ENCODE measurements at places on chromosomes 3 and 15.
A peak's percentile ranks its signal among the peaks of the same experiment; 100 is the strongest.

DNA sequence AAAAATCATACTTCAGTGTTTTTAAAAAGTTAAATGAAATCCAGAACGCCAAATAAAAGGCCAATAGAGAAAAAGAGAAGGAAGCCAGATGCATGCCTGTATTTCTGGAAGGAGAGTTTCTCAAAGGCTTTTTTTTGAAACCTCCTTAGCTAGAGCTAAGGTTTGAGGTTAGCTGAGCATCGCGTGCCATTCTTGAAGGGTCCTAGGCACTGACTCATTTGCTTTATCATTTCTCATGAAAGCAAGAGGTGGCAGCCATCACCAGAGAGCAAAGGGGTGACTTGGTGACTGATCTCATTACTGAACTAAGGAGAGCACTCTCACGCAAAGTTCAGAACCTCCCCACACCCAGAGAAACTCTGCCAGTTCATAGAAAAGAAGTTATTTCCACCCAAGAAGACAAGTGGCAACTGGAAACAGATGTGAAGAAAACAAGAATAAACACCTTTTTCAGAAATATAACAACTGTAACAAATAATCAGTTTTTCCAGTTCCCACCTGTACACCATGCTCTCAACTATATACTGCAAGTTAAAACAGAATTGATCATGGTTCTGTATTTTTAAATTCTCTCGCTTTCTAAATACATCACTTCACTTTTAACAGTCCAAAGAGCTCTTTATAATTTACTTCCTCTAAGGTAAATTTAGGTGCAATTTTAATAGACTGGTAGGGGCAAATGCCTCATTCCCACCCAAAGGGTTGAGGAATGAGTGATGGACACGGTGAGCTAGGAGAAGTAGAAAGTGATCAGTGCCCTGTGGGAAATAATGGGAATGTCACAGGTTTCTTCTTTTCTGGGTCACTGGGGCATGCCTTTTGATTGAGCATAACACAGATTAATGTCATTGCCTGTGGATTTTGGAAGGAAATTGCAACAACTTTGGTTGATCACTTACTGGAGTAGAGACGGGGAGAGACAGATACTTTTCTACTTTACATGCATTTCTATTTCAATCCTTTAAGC, 24.7 kb downstream of the GPR15 start:
- H3K4me1 ChIP-seq, result no peaks in the 10 kb centered on the region
- no peaks in the 10 kb centered on the region for H3K36me3 ChIP-seq
- H3K27me3 ChIP-seq, result no peaks in the 10 kb centered on the region
- no peak overlapping the region for H3K4me3 ChIP-seq
- H3K27ac ChIP-seq, result no peak overlapping the region
- no peak for DNase-seq

DNA sequence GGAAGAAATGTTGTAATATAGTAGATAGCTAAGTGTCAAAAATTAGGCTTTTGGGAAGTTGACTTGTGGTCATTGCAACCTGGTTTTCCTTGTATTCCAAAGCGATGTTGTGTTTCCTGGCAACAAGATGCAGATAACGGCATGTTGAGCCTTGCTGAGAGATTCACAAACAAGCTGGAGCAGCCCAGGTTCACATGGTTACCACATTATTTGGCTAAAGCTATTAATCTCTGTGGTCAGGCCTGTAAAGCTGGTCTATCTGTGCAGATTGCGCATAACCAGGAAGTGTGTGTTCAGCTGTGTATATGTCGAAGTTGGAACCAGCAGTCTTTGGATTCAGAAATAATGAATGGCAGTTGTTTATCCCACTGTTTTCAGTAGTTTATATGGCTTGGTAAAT, 6.6 kb downstream of the TIPARP start:
- peaks cover 14% of the 10 kb centered on the region for H3K36me3 ChIP-seq
- peak overlapping the region; percentile 14 for H3K4me3 ChIP-seq
- peak overlapping the region; percentile 48 for H3K27ac ChIP-seq
- no peaks in the 10 kb centered on the region for H3K27me3 ChIP-seq
- H3K4me1 ChIP-seq, result no peaks in the 10 kb centered on the region

- H3K4me3 ChIP-seq, result no peak overlapping the region
- H3K4me1 ChIP-seq, result peaks cover 3% of the 10 kb centered on the region
- H3K27me3 ChIP-seq, result no peaks in the 10 kb centered on the region
- H3K27ac ChIP-seq, result peak overlapping the region; percentile 61
- H3K36me3 ChIP-seq, result no peaks in the 10 kb centered on the region
- DNase-seq, result peak; percentile 72
Measured at GRCh38 chr3:95923496-95924210, 890.7 kb upstream of the EPHA6 start.

DNA sequence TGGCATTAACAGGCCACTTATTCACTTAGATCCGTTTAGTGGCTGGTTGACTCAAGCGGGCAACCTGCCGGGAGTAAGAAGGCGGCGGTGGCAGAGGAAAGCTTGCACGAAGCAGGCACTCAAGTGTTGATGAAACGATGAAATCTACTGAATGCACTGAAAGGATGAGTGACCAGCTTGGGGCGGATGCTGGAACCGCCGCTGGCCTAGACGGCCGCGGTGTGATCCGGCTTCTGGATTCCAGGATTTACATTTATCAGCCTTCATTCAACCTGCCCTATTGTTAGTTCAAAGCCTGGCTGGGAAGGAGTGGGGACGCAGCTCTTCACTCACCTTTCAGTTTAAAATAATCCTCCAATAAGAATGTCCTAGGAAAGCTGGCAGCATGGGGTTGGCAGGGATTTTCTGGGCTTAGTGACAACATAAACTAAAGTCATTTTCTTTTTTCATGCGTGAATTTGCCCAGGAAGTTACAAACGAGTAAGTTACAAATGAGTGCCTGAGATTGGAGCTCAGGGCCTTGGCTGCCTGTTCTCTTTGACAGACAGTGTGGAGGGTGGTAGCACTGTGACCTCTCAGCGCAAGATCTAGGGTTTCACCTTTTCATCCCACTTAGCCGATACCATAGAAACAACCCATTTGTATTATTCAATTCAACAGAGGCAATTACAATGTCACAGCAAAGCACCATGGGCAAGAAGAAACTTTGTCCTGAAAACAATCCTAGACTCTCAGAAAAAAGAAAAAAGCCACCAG, 1.1 kb upstream of the PLCH1 start:
- peak overlapping the region; percentile 71 for H3K4me3 ChIP-seq
- peaks cover 28% of the 10 kb centered on the region for H3K4me1 ChIP-seq
- H3K36me3 ChIP-seq, result no peaks in the 10 kb centered on the region
- DNase-seq, result no peak

DNA sequence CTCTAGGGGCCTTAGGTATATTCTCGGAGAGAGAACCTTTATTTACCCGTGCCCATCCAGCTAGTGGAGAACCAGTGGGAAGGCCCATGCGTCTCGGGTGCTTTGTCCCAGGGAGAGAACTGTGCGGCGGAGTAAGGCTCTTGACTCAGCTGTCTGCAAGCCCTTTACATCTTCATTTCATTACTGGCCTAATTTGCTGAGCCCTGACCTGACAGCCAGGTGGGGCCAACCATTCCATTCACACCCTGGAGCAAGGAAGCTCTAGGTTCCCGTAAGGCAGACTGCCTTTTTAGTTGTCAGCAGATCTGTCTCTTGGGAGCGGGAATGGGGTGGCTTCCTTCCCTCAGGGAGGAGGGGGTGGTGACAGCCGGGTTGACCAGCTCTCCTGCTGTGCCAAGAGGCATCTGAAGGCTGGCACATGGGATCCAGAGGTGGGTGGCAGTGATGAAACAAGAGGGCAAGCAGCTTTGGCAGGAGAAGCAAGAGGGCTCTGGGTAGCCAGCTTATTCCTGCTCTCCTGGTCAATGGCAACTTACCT, 36.4 kb downstream of the SV2B start:
- H3K4me1 ChIP-seq, result no peaks in the 10 kb centered on the region
- H3K27me3 ChIP-seq, result no peaks in the 10 kb centered on the region
- no peak for DNase-seq
- no peaks in the 10 kb centered on the region for H3K36me3 ChIP-seq

- peaks cover 3% of the 10 kb centered on the region for H3K4me1 ChIP-seq
- H3K36me3 ChIP-seq, result no peaks in the 10 kb centered on the region
- no peaks in the 10 kb centered on the region for H3K27me3 ChIP-seq
- no peak for DNase-seq
- no peak overlapping the region for H3K27ac ChIP-seq
- H3K4me3 ChIP-seq, result no peak overlapping the region
Measured at GRCh38 chr3:58231666-58232065, 5.9 kb upstream of the ABHD6 start.

GRCh38 chr15:67670647-67671305, 128.3 kb downstream of the MAP2K5 start:
- H3K4me1 ChIP-seq, result no peaks in the 10 kb centered on the region
- H3K4me3 ChIP-seq, result no peak overlapping the region
- DNase-seq, result no peak
- no peaks in the 10 kb centered on the region for H3K36me3 ChIP-seq

GRCh38 chr3:148269816-148270215, 427.9 kb upstream of the AGTR1 start:
- H3K4me3 ChIP-seq, result no peak overlapping the region
- DNase-seq, result no peak
- H3K27me3 ChIP-seq, result no peaks in the 10 kb centered on the region
- no peaks in the 10 kb centered on the region for H3K4me1 ChIP-seq
- no peaks in the 10 kb centered on the region for H3K36me3 ChIP-seq
- H3K27ac ChIP-seq, result no peak overlapping the region

- DNase-seq, result peak; percentile 70
- H3K36me3 ChIP-seq, result no peaks in the 10 kb centered on the region
- peak overlapping the region; percentile 20 for H3K4me3 ChIP-seq
- no peaks in the 10 kb centered on the region for H3K27me3 ChIP-seq
- no peaks in the 10 kb centered on the region for H3K4me1 ChIP-seq
Measured at GRCh38 chr3:195106418-195106906, 164.5 kb downstream of the XXYLT1 start.

DNA sequence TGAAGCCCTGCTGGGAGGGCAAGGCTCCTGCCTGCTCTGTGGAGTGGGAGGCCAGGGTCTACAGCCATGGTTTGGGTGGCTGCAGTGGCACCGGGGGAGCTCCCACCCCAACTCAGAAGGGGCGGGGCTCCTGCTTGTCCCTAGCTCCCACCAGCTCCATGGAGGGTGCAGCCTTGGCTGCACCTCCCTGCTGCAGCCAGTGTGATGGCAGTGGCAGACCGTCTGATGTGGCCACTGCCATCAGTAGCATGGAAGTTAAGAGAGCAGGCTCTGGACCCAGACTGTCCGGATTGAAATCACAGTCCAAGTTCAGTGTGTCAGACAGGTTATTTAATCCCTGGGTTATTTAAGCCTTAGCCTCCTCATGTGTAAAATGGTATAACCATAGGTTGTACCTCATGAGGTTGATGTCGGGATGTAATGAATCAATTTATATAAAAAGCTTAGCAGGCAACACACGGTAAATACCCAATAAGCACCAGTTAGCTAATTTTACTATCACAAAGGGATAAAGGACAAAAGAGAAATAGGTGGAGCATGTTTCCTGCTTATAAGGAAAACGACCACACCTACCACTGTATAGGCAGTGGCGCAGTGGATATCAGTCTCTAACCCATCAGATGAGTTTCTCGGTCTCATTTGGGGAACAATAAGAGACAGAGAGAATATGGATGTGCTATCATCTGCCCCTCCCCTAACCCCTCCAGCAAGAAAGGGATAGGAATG, 13.1 kb upstream of the NR1I2 start:
- no peaks in the 10 kb centered on the region for H3K36me3 ChIP-seq
- H3K4me3 ChIP-seq, result no peak overlapping the region
- DNase-seq, result no peak
- no peaks in the 10 kb centered on the region for H3K27me3 ChIP-seq
- no peak overlapping the region for H3K27ac ChIP-seq

DNA sequence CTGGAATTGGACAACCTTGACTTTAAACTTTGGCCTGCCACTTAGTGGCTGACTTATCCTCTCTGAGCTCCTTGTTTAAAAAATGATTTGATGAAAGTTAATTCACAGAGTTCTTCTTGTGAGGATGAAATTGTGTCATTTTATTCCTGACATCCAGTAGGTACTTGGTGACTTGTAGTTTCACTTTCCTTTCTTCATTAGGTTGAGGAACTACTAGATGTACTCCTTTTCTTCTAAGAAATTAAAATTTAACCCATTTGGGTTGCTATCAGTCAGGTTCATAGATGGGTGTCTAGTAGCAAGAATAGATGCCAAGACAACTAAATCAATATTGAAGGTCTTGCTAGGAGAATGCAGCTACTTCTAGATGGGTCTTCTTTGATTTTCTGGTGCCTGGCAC, 5.2 kb downstream of the NR1D2 start:
- peak overlapping the region; percentile 97 for H3K27ac ChIP-seq
- DNase-seq, result no peak
- no peaks in the 10 kb centered on the region for H3K27me3 ChIP-seq
- H3K36me3 ChIP-seq, result peaks cover 8% of the 10 kb centered on the region
- H3K4me3 ChIP-seq, result no peak overlapping the region

GRCh38 chr15:49675041-49675440, 54.2 kb downstream of the DTWD1 start:
- H3K4me3 ChIP-seq, result no peak overlapping the region
- H3K27ac ChIP-seq, result no peak overlapping the region
- no peaks in the 10 kb centered on the region for H3K36me3 ChIP-seq
- no peak for DNase-seq

- H3K27ac ChIP-seq, result no peak overlapping the region
- H3K4me3 ChIP-seq, result no peak overlapping the region
- no peak for DNase-seq
- no peaks in the 10 kb centered on the region for H3K36me3 ChIP-seq
- no peaks in the 10 kb centered on the region for H3K4me1 ChIP-seq
Measured at GRCh38 chr3:24595796-24596195, 101.1 kb upstream of the THRB start.

- H3K27me3 ChIP-seq, result no peaks in the 10 kb centered on the region
- H3K4me1 ChIP-seq, result no peaks in the 10 kb centered on the region
- H3K4me3 ChIP-seq, result no peak overlapping the region
- no peak for DNase-seq
Measured at GRCh38 chr15:94400526-94401298, 169.4 kb downstream of the MCTP2 start.

GRCh38 chr3:32470362-32470761, 32.3 kb downstream of the CMTM6 start:
- H3K27me3 ChIP-seq, result no peaks in the 10 kb centered on the region
- H3K4me3 ChIP-seq, result no peak overlapping the region
- no peak overlapping the region for H3K27ac ChIP-seq
- DNase-seq, result no peak

- no peaks in the 10 kb centered on the region for H3K4me1 ChIP-seq
- H3K4me3 ChIP-seq, result no peak overlapping the region
- no peak for DNase-seq
- no peak overlapping the region for H3K27ac ChIP-seq
Measured at GRCh38 chr3:153840487-153840886, 280.7 kb upstream of the ARHGEF26 start.

DNA sequence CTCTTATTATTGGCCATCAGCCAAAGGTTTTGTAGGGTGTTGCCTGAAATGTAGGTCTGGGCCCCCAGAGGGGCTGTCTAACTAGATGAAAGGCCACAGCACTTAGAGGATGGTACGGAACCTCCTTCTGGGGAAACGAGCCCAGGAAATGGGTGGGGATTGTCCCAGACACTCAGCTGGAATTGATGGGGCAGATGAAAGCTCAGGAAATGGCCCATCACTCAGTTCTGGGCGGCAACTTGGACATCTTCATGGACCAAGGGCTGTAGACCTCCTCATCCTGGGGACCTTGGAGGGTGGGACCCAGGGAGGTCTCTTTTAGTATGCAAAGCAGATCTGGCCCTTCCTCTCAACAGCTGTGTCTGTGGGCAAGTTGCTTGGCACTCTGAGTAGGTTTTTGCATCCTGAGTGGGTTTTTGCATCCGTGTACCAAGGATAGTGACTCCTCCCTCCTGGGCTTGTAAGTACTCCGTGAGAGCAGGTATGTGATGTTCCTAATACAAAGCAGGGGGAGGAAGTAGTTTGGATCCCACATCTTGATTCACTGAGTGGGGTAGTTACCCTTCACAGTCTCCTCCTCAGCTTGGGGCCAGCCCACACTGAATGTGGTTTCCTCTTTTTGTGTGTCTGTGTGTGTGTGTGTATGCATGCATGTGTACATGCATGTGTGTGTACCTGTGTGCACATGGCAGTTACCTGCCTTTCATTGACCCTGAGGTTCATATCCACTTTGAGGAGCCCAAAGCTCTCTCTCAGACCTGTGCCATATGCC, 292.0 kb downstream of the RPLP1 start:
- peak; percentile 52 for DNase-seq
- H3K4me1 ChIP-seq, result no peaks in the 10 kb centered on the region
- no peaks in the 10 kb centered on the region for H3K36me3 ChIP-seq
